Karpas-422 (cell line): ENCODE measurements at places on chromosomes 7 and 10.

DNA sequence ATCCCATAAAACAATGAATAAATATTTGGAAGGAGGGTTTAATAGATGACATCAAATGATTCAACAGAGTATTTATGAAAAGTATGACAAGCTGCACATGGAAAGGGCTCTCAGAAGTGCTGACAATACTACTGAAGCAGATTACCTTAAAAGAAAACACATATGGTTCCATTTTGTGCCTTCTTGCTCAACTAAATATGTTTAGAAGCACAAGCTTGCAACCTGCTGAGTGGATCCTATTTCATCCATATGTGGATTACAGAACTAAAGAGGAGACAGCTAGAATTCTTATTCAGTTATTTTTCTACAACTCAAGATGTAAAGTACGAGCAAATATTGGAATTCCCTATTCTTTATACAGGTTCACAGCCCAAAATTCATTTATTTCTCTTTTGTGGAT, 340.6 kb downstream of the TFEC start:
- no peak for DNase-seq

DNA sequence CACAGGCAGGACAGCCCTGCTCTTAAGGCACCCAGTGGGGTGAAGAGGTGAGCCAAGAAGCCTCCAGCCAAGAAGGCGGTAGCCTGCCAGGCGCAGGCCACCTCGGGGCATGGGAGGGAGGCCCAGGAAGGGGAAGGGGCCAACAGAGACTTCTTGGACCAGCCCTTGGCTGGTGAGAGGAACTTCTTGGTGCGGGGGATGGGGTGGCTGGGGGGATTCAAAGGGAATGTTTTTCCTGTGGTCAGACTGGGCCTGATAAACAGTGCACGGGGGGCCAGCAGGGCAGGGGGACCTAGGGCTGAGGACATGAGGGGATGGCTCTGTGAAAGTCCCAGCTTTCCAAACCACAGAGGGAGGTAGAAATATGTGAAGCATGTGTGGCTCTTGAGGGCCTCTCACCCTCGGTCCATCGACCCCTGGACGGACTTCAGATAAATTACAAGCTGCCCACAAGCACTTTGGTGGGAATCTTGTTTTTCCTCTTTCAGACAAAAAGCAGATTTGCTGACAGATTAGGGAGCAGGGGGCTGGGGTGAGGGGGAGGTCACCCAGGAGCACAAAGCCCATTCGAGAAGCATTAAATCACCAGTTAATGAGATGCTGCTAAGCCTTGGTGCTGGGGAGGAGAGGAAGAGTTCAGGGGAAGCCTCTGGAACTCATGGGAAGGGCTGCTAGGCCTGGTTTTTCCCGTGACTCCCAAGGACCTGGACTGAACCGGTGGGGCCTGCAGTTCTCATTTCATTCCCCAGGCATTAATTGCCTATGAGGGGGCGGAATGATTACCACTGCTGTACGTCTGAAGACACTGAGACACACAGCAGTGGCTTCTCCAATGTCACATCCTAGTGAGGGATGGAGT, 11.3 kb downstream of the CRYGN start:
- no peak for DNase-seq

DNA sequence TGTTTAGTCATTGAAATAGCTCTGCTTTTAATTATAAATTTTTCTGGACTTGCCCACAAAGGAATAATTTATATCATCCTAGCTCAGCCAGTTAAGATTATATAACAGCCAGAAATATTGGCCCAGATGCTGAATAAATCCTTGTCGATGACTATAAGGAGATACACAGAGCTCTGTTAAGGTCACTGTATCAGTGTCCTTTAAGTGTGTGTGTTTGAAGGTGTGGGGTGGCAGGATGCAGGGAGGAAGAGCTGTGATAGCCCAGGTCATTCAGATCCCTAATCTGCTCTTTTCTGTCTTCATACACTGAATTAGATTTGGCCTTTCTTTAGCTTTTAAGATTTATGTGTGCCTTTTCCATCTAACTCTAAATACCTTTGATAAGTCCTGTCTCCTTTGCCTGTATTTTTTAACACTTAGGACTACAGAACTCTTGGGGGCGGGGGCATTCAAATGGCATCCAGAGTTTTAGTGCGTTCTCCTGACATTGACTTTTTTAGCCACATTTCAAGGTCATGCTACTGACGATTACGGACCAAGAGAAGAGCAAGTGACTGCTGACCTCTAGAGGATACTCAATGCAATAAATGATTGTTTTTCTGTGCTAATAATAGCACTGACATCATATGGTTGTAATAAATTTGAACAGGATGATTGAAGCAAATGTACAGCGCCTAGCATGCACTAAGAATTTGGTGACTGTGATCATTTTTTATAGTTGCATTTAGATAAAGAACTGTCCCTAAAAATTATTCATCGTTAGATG, 172.3 kb downstream of the CACNB2 start:
- DNase-seq, result peak; percentile 70

DNA sequence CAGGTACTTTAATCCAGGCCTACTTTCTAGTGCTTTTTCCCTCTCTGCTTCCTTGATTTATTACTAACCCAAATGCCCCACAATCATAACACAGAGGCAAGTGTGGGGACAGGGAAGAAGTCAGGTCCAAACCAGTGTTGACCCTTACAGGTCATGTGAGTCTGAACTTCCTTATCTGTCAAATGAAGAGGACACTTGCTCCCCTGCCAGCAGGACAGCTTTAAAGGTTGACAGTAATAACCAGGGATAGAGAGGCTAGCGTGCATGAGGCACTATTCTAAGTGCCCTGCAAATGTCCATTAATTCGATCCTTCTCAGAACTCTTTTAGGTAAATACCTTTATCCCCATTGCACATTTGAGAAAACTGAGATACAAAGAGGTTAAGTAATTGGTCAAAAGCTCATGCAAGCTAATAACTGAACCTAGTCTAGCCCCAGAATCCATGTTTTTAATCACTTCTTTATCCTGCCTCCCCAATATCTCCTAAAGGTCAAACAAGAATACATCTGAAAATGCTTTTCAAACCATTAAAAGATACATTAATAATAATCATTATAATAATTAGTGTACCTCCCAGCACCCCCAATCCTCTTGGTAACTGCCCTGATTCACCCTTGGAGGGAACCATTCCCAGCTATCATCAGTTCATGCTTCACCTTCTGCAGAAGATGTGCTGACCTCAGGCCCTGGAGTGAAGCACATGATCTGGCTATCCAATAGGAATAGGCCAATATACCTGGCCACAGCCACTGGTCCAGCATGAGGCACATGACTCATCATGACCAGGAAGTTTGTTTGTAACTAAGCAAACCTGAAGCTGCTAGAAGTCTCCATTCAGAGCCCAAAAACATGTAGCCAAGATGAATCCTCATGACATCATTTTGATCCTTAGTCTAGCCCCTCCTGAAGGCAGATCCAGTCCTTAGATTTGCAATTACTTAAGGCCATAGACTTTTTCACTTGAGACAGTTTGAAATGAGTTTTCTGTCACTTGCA, 40.7 kb downstream of the SGMS1 start:
- DNase-seq, result no peak

- DNase-seq, result no peak
Observed at GRCh38 chr10:15795036-15795792, 65.1 kb downstream of the MINDY3 start.

DNA sequence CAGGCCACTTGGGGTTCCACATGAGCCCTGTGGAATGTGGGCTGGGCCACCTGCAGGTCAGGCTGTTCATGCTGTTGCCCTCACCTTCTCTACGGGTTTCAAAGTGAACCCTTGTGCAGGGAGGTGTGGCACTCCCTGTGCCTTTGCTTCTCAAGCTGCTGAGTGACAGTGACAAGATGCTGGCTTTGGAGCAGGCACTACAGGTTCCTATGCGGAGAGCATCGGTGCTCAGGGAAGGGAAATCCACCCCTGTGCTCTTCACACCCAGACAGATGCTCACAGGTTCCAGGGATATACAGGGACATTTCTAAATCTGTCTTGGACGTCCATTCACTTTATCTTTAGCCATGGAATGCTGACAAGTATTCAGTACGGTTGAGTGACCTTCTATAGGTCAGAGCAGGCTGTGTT, 1005.0 kb downstream of the LRMDA start:
- DNase-seq, result no peak

GRCh38 chr7:106139265-106140251, 27.4 kb upstream of the SYPL1 start:
- no peak for DNase-seq

DNA sequence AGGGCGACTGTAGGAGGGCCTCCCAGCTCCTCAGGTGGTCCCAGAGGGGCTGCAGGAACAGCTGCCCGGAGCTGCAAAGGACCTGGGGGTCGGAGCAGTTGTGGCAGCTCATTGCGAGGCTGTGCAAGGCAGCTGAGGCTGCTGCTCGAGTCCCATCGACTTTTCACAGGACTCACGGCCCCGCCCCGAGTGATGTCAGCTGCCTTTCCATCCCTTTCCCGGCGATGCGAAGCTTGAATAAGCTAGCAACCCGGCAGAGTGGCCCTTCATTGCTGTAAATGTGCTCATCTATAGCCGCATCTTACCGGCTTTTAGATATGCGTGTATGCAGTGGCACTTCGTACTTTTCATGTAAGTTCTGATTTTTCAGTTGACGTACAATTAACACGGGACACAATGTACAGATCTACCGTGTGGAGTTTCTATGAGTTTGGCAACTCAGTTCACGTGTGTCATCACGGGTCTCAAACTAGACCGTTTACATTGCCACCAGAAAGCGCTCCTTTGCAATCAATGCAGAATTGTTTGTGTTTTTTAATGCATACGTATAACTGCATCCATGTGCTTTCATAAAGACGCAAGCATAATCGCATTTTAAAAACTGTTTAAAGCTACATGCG, at the start of gene CH25H:
Gene CH25H (minus strand): TSS at position 137 of the 620 bp plus-strand sequence. CDS start 25 bp downstream, at position 112.
- no peak for DNase-seq

DNA sequence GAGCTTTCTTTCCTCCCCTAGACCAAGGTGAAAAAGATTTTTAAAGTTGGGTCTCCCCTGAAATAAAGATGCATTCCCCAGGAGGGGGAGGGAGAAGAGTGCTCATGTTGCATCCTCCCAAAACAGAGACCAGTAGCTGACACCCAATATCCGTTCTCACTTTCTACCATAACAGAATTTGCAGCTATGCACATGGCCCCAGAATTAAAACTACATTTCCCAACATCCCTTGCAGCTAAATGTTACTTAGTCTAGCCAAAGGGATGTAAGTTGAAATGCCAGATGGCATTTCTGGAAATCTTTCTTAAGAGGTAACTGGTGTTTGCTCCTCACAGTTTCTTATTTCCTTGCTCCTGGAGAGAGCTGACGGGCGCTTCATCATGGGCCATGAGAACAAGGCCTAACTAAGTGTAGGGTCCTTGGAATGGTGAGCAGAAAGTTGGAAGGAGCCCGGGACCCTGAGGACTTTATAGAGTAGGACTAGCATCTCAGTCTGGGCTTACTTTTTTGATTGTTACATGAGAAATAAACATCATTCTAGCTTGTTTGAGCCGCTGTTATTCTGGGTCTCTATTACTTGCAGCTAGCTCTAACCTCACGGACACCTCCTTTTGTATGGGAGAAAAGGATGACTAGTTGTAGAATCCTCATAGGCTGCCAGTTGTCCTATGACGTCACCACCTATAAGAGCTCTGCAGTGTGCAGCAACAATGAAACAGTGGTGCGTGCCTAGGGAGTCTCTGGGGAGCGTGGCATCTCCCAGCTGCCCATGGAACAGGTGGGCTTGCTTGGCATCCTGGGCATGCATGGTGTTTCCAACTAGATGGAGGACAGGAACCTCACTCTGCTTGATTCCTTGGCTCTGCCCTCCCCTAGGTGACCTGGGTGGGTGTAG, 46.1 kb upstream of the EXOC6 start:
- peak; percentile 48 for DNase-seq

DNA sequence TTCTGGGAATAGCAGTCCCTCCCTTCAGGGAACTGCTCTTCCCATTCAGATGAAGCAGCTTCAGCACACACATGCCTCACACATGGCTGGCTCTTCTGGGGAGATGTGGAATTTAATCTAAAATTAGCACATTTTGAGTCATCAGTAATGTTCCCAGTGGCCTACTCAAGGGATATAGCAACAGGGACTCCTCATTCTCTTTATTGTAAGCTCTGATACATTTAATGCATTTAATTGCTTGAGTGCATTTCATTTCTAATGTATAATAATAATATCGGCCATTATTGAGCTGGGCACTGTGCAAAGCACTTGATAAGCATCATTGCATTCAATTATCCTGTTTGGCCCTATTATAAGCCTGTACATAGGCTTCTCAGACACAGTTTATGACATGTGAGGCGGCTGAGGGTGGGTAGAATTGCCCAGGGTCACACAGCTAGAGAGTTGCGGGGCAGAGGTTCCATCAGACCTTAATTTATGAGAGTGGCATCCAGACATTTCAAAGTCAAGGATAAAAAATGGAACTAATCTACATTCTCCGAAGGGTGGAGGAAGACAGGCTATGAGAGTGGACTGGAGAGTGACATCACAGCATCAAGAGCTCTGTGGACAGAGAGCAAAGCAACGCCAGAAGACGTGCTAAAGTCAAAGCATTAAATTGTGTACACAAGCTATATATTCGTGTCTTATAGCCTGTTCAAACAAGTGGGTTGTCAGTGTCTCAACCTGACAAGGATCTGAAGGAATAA, 76.8 kb downstream of the LANCL2 start:
- DNase-seq, result no peak

DNA sequence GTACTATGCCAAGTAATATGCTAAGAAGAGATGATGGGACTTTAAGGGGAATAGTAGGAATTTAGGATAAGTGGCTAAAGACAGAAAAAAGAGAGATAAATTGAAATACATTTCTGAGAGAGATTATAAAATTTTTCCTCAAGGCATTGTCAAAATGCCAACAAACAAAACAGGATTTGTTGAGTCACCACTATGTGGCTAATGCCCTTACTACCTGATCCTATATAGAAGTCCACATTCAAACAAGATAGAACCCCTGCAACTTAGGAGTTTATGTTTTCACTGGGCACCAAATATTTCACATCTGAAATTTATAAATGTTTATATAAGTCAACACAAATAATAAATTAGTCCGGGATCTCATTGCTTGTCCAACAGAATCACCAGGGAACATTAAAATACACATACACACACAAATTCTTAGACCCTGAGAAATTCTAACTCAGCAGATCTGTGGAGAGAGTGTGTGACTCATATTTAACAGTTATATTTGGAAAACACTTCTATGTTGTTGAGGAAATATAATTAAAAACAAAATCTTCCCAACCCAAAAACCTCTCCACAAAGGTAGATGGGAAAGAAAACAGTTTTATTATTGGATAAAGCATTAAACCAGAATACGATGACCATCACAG, 154.3 kb downstream of the PPP1R3A start:
- no peak for DNase-seq

GRCh38 chr10:22229802-22230157, 12.0 kb upstream of the EBLN1 start:
- no peak for DNase-seq
